ENCODE measurements at places on chromosomes 4 and X. TPM values are rescaled to one million over a fixed set of nuclear protein-coding genes. Genes with fewer than 3 reads are reported as not detected.

DNA sequence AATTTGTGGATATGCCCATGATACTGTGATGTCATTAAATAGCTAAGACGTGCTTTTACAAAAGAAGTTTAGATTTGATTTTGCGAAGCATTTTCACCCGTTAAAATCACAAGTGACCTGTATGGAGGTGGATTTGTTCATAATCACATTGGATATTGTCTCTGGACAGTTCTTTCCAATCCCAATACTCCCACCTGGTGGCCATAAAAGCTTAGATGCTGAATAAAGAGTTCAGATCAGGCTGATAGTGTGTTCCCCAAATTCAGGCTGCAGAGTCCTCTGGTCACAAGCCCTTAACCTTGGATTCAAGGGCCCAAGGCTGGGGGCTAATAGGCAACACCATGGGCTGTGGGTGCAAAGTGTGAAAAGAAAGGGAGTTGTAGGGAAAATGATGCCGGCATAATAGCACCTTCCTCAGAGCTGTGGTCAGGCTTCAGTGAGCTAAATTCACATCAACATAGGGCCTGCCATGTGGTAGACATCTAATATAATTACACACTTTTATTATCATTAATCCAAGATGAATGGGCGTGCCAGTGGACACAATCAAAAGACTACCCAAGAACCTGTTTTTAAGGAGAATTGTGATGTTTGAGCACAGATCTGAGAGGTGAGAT is 28.1 kb downstream of the SMIM43 start:
- no peak for DNase-seq

- DNase-seq: no peak
Observed at GRCh38 chr4:108227923-108228322, 59.2 kb upstream of the LEF1 start.

GRCh38 chrX:66046612-66047235 is 6.8 kb upstream of the VSIG4 start:
- no peak for DNase-seq

Gene FGF5
- 0.06 TPM for polyA plus RNA-seq

Gene ERAS
- not detected for polyA plus RNA-seq

Gene AMER1
- 8.2 TPM for polyA plus RNA-seq

Gene GLRA3
- polyA plus RNA-seq: not detected

Gene TLR6
- 0.52 TPM for polyA plus RNA-seq

Gene MAGEB17
- not detected for polyA plus RNA-seq

Gene GPR34
- polyA plus RNA-seq: 13.8 TPM

Measured in ovary (tissue), 10 donors.